Vagina (tissue), 2 donors: ENCODE measurements at places on chromosomes 12 and 14. TPM values are rescaled to one million over a fixed set of nuclear protein-coding genes. Genes with fewer than 3 reads are reported as not detected.

The PRR4 gene
- total RNA-seq, result 6.1 TPM

The POLE2 gene
- 4.9 TPM for total RNA-seq

The PTMS gene
- 132 TPM for total RNA-seq

The TAS2R30 gene
- 15.7 TPM for total RNA-seq

The KLHL33 gene
- total RNA-seq, result 1.2 TPM

The DCP1B gene
- 17.4 TPM for total RNA-seq

The PTPN21 gene
- total RNA-seq, result 15.2 TPM

DNA sequence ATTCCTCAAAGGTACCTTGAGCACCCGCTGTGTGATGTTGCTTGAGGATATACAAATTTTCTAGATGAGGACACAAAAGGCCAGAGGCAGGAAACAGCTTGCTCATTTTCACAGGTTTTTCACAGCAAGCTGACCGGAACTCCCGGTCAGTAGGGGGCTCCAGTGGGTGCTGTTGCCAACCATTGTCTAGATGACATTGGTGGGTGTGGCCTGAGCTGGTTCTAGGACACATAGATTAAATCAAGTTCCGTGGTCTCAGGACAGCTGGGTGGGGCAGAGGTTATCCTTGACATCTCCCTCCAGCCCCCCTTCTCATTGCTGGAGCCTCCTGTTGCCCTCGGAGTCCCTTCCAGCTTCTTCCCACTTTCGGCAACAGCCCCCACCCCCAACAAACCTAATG is 153.6 kb upstream of the FKBP4 start:
- DNase-seq, result no peak

DNA sequence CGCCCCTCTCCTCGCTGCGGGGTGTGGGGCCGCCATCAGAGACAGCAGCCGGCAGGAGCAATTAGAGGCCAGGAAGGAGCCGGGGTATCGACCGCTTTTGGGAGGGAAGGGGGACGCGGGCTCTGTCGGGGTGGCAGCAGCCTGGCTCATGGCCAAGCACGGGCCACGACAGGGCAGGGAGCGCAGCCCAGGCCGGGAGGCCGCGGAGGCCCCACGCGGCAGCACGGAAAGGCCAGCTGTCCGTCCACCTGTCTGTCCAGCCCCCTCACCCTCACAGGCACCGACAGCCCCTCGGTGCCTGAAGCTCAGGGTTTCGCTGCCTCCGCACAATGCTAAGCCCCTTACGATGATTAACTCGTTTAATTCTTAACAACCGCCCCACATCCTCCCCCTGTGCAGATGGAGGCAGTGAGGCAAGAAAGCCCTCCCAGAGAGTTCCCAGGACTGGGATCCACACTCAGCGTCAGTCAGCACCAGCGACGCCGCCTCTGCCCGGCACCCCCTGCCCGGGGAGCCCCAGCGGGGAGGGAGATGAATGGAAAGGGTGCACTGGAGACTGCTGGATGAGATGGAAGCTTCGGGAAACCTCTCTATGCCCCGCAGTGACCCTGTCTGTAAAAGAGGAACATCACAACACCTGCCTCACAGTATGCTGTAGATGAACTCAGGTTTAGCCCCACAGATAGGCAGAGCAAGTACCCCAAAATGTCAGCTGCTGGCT is 23.7 kb downstream of the NCOR2 start:
- DNase-seq, result no peak

DNA sequence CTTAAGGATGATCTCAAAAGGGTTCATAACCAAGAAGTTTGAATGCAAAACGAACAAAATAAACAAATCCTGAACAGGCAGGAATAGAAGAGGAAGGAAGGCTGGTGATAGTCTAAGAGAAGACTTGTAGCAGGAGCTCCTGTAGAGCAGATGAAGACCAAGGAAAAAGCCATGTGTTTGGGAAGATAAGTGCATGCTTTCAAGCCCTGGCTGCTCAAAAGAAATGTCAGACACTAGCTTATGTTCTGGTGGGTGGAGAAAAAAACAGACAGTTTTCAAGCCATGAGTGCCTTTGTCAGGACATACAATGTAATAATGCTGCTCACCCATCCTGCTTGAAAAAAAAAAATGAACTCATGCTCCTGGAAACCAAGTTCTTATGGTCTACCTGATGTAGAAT is 27.4 kb downstream of the TAOK3 start:
- DNase-seq, result no peak

- DNase-seq, result no peak
Observed at GRCh38 chr12:823028-823698, 70.8 kb downstream of the WNK1 start.

DNA sequence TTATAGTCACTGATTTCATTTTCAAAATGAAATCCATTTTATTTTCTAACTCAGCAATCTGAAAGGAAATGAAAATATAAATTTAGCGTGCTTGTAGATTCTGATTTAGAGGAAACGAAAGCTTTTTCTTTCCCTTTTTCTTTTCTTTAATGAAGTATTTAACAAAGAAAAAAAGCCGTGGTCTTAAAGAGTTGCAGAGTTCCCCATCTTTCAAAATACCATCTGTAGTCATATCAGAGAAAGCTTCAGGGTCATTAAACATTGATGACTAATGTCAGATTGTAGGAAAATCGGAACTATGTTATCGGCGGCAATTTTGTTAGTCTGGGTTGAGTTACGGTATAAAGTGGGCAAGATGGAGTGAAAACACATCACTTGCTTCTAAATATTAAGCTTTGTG is 32.3 kb downstream of the DRAM1 start:
- no peak for DNase-seq

DNA sequence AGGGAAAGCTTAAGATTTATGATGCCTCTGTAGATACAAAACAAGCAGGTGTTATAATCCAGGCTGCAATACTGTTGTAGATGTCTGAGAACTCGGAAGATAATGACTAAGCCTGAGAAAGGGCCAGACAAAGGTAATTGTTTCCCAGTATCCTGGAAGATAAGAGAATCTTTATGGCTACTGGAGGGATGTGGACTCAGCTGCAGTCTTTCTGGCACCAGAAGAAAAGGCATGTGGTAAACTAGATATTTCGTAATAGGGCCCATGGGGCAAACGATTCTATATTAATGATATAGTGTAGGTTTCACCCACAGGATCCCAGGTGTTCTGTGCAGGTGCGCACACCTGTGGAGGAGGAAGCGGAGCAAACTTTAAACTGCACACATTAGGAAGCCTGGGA is 9.2 kb upstream of the APOLD1 start:
- no peak for DNase-seq

DNA sequence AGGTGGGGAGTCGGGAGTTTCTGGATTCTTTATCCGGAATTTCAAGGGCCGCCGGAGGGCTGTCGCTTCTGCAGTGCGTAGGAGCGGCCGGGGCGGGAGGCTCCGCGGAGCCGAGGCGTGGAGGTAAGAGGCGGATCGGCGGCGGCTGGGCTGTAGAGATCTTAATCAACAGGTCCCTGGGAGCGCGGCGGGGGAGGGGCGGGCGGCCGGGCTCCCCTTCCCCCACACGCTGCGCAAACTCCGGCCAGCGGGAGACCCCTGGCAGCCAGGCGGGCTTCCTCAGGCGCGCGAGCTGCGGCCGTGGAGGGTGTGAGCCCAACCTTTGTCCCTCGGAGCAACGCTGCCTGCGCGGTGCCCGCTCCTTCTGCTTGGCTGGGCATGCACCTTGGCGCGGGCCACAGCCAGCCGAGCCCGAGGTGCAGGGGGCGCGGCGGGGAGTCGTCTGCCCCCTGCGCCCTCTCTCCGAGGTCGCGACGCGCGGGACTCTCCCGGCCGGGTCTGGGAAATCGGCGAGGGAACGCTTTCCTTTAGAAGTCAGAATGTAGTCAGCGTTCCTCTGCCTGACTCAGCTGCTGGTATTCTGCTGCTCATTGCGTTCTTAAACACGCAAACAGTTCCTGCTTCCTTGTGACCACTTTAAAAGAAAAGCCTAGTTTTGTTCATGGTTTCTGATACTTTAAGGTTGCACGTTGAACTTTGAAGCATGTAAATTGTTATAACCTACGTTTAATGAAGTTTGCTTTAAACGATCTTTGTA is at the start of gene PALS1:
TSS of gene PALS1 (plus strand) at position 25 of the 757 bp plus-strand sequence. CDS start 37,736 bp downstream, outside the sequence.
- no peak for DNase-seq

DNA sequence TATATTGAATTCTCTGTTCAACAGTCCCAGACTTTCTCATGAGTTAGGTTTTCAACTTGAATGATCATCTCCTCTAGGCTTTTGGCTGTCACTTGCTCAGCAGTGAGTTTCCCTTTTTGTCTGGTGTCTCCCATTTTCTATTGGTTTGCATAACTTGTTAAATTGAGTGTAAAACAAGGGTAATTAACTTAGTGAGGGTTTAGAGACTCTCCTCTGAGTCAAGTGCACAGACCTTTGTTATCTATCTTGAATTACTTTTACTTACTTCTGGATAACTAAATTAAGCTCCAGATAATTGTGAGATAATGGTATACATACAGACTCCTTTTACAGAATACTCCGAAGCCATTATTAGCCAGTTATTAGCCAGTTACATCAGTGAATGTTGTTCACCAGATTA is 22.0 kb downstream of the MLXIP start:
- no peak for DNase-seq

GRCh38 chr12:55929306-55929791 is 1.6 kb upstream of the DGKA start:
- DNase-seq, result no peak

GRCh38 chr12:59164991-59165718 is 244.9 kb upstream of the LRIG3 start:
- no peak for DNase-seq

DNA sequence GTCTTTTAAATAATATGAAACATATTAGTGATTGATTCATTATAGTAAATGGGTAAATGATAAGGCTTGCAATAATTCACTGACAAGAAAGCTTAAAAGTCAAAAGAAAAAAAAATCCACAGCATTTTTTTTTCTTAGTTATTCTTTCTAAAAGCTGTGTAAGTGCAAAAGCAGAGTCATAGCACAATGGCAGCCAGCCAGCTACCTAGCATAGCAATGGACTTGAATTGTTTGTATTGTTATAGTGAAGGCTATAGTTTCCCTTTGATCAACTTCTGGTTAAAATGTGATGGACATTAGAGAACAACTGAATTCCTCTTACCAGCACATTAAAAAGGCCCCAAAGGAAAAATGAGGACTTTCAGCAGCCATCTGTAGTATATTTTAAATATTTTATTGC is 232.1 kb downstream of the NAV3 start:
- no peak for DNase-seq

DNA sequence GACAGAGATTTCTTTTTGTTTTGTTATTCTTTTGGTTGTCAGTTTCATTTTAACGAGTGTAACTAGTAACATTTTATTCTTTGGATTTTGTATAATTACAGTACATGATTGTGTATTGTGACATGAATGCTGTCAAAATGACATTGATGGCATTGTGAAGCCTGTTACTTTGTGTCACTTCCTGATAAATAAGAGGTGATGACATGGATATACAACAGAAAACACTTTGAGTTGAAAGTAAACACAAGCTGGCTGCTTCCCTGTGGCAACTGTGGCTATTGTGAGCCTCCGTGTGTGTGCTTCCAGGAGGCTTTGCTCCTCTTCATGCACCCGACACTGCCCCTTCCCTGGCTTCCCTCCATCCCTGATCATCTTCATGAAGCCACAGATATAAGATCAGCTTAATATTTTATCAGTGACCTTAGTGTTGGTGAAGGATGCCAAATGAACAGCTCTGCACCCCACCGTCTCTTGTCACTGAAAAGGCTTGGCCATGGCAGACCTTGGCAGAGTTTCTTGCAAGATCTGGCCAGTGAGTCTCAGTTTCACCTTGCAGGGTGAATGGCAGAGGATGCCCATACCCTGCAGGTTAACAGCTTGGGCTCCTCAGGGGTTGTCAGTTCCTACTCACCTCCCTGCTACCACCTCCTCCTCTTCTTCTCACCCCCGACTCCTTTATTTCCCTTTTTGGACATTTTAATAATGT is 191.9 kb downstream of the EPS8 start:
- DNase-seq, result no peak
